T1000 (cell line): ENCODE measurements at places on chromosomes 1 and 21.

GRCh38 chr1:113975211-113975895, 3.9 kb upstream of the OLFML3 start:
- DNase-seq, result no peak

GRCh38 chr1:6646499-6647148, 22.0 kb downstream of the THAP3 start:
- DNase-seq, result no peak

GRCh38 chr1:24178407-24178806, 8.7 kb downstream of the IFNLR1 start:
- DNase-seq, result no peak

GRCh38 chr21:38420140-38420539, 78.1 kb downstream of the ERG start:
- DNase-seq, result no peak

GRCh38 chr1:239056940-239057339, 329.4 kb upstream of the CHRM3 start:
- DNase-seq, result no peak

- DNase-seq, result peak; percentile 3
Measured at GRCh38 chr1:83815330-83815729, 183.6 kb downstream of the TTLL7 start.

GRCh38 chr1:60504206-60504840, 430.8 kb upstream of the C1orf87 start:
- no peak for DNase-seq

- DNase-seq, result no peak
Measured at GRCh38 chr1:218659911-218660677, 315.0 kb downstream of the TGFB2 start.

DNA sequence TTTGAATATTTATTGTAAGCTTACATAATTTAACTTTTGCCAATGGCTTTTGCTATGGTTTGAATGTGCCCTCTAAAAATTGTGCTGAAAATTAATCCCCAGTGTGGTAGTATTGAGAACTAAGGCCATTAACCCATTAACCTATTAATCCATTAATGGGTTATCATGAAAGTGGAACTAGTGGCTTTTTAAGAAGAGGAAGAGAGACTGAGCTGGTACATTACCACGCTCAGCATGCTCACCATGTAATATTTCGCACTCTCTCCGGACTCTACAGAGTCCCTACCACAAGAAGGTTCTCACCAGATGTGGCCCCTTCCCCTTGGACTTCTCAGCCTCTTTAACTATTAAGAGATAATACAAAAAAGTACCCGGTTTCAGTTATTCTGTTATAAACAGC, 164.4 kb upstream of the ZRANB2 start:
- DNase-seq, result no peak

- no peak for DNase-seq
Measured at GRCh38 chr1:107098961-107099360, 41.9 kb upstream of the NTNG1 start.

GRCh38 chr21:35044128-35044527, 5.0 kb downstream of the RUNX1 start:
- no peak for DNase-seq

DNA sequence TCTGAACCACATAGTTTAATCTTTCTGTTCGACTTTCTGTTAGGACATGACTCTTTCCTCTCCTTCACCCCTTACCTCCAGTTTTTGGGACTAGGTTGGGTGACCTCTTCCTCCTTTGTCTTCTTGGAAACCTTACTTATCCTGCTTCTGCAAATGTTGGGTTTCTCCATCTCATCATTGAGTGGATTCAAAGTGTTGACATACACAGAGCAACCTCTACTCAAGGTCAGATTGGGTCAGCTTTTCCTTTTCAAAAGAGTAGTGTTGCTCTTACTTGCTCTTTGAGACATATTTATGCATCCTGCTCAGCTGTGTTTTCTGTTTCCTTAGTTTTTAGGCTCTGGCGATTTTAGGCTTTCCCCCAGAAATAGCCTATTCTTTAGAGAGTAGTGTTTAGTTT, 3.7 kb downstream of the CAMTA1 start:
- DNase-seq, result no peak

DNA sequence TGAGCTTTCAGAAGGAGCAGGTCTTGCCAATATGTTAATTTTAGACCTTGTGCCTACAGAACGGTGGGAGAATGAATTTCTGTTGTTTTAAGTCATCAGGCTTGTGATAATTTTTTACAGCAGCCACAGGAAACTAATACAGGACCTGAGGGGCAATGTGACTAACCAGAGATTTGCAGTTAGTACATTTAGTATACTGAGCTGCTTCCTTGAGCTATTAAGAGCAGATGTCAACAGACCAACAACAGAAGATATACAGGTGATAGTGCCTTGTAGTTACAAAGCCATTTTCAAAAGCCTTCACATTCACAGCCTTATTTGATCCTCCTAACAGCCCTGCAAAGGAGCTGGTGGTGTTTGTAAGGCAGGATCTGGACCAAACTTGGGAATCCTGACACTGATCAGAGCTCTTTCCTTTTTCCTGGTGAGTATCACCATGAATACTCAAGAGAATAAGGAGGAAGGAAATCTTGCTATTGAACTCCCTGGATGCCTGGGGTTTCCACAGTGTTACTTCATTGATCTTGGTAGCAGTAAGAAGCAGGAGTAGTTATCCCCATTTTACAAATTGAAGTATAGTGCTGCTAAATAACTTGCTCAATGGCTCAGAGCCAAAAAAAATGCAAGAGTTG, 4.7 kb upstream of the SLAMF1 start:
- DNase-seq, result no peak

GRCh38 chr1:22812092-22812880, 101.6 kb downstream of the EPHB2 start:
- no peak for DNase-seq

- DNase-seq, result no peak
Measured at GRCh38 chr1:210828996-210829596, 304.9 kb downstream of the KCNH1 start.

DNA sequence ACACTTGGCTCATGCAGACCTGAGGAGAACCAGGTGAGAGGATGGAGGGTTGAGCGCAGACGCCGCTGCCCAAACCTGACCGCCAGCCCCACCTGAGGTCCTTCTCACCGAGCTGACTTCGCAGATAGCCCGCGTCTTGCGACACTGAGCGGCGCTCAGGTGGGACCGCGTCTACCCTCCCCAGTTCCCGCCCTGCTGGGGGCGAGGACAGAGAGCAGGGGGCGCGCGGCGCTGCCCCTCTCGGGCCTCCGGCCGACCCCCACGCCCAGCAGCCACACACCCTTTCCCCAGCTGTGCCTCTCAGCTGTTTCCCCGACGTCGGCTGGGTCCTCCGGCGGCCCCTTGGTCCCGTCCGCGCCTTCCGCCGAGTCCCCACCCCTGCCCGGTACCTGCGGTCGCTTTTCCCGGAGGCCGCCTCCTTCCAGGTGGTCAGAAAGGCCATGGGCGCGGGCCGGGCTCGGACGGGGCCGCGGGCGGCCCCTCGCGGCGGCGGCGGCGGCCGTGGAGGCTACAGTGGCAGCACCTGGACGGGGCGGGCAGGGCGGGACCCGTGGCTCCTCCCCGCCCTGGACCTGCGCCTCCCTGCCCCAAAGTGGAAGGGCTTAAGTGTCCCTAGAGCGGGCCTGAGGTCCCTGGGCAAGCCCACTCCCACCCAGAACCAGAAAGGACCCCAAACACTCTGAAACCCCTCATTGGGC, 14.4 kb upstream of the TTC39A start:
- no peak for DNase-seq

GRCh38 chr1:91450260-91450659, 45.6 kb upstream of the HFM1 start:
- DNase-seq, result no peak
